ENCODE measurements at places on chromosomes 12 and 14.

GRCh38 chr14:69719501-69719951 is 47.4 kb upstream of the SRSF5 start:
- DNase-seq, result no peak

- DNase-seq, result no peak
Observed at GRCh38 chr14:95264271-95264973, 55.3 kb downstream of the CLMN start.

- no peak for DNase-seq
Observed at GRCh38 chr12:133203344-133204263, 22.3 kb downstream of the ZNF268 start.

DNA sequence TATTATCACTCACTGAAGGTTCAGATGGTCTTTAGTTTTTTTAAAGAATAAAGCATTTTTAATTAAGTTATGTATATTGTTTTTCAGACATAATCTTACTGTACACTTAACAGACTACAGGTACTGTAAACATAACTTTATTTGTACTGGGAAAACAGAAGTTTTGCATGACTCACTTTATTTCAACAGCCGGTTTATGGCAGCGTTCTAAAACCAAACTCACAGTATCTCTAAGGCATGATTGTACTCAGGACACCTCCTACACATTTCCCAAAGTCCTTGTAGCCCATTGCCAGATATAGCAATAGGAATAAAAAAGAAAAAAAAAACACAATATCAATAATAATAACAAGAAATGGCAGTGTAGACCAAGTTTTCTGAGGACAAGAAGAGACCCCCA is 1341.4 kb downstream of the FSCB start:
- DNase-seq, result no peak

- DNase-seq, result no peak
Observed at GRCh38 chr12:56987011-56987410, 19.3 kb downstream of the ZBTB39 start.

GRCh38 chr12:116931665-116932064 is 20.9 kb downstream of the FBXW8 start:
- DNase-seq, result no peak

DNA sequence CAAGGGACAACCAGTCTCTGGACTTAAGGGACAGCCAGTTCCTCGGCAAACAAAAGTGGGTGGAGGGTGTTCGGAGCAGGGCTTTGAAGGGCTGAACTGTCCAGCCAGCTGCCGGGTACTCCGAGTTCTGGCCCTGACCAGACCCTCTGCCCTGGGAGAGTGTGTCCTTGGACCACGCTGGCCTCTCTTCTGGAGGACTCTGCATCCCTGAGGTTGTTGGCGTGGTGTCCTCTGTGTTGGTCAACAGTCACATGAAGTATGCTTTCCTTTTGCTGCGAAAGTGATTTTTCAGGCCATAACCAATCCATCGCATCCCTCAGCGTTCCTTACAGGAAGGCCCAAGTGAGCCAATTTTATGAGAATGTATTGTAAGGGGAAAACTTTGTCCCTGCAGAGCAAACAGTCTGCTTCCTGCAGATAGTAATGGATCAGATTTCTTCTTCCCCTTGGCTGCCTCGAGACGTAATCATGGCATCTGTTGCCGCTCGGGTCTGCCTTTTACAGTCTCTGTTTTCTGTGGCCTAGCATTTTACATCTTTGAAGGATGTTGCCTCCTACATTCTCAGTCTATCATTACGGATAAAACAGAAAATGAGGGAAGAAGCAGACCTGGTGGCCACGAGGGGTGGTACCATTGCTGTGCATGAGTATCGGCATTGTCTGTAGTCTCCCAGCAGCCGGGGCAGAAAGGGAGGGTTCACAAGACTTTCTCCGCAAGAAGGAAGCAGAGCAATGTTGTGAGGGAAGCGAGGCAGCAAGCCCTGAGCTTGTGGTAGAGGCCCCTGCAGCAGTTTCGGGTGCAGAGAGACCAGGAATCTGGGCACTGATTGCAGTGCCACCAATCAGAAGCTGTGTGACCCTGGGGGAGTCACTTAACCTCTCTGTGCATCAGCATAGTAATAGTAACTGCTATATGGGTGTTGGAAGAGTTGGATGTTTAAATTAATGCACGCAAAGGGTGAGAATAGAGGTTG is 47.4 kb downstream of the SMIM41 start:
- DNase-seq, result no peak

GRCh38 chr14:30195941-30196340 is 268.3 kb upstream of the PRKD1 start:
- DNase-seq, result no peak

GRCh38 chr12:57216014-57216911 is at the start of gene NXPH4:
Gene NXPH4 (plus strand): TSS chr12:57216794. CDS start chr12:57216970, 176 bp downstream.
- DNase-seq, result peak; percentile 49

DNA sequence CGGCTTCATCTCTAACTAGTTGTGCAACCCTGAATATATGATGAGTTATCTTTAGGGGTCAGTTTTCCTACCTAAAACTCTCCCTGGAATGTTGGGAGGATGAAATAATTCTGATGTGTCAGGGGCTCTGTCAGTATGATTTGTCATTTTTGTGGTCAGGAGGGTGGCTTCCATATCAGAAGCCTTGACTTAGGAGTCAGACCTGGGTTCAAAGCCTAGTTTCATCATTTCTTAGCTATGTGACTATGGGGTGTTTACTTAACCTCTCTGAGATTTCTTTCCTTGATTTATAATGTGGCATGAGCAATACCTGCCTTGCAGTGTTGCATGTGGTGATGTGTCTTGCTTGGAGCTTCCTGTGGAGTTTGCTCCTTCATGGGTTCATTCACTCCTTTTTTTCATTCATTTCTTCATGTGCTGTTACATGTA is 146.8 kb downstream of the CHST11 start:
- DNase-seq, result no peak

DNA sequence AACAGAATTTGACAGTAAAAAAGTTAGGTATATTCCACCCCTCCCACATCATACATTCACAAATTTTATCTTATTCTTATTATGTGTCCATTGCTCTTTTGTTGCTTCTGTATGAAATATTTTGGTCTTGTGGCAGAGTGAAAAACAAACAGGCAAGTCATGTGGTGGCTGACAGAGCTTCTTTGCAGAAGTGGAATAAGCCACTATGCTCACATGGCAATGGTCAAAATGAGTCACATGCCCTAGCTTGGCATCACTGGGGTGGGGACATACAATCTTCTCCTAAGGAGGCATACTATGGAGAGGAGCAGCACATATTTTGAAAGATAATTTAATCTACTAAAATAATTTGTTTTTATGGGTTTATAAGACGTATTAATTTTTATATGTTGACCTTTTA is 27.7 kb upstream of the CMA1 start:
- no peak for DNase-seq

GRCh38 chr12:73159954-73160353 is 887.8 kb downstream of the TRHDE start:
- no peak for DNase-seq

GRCh38 chr12:111298582-111299436 is 70.1 kb downstream of the PHETA1 start:
- DNase-seq, result no peak

- DNase-seq, result no peak
Observed at GRCh38 chr12:13030541-13031291, 13.5 kb upstream of the FAM234B start.

All from T-helper 22 cell (primary cell).